ENCODE measurements at places on chromosomes 16 and 17.

DNA sequence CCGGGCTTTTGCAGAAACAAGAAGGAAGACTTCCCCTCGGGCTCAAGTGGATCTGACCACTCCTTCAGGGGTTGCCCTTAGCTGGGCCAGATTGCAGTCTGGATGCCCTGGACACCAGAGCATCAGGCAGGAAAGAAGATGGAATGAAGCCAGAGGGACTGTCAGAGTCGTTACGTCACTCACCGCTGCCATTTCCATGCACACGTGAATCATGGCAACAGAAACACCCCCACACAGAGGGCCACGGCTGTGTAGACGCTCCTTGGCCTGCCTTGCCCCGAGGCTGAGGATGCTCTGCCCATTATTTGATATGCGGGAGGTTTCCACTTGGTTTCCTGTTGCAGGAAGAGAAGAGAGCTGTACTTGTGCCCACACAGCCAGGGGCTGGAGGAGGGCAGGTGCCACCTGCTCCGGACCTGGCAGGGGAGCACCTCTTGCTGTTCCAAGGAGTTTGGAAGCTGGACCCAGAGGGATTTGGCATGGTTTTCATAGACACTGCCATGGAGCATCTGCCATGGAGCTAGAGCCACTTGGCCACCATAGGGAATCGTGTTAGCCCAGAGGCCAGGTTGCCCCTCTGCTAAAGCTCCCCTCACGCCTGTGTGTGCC, 29.4 kb downstream of the RBFOX3 start:
- no peak for DNase-seq

DNA sequence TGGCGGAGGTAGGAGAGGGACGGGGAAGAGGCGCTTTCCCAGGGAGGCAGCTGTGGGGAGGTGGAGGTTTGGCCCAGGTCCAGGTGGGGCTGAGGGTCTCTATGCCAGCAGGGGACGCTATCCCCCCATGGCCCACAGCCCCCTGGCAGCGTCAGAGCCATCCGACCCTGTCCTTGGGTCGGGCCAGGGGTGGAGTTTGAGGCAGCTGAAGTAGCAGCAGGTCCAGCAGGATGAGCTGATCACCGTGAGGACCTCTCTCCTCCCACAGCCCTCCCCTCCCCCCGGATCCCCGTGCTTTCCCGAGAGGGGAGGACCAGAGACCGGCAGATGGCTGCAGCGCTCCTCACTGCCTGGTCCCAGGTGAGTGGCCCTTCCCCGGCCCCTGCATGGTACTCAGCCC, 3.2 kb downstream of the ZNF205 start:
- DNase-seq = no peak

DNA sequence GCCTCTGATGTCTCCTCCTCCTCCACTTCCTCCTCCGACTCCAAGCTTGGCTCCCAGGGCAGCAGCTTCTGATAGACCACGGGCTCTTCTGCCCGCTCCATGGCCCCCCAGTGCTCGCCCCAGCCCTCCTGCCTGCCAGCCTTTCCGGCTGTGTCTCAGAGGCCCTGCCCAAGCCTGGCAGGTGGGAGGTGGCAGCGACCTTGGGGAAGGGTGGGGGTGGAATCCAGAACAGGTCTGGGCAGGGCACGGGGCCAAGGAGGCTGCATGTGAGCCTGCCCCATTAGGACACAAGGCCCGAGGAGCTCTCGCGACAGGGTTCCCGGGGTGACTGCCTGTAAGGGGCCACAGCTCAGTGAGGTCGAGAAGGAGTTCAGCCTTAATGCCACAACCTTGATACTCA, at the start of gene GGT6:
GGT6 (minus strand) TSS at position 157 of the 400 bp plus-strand sequence; CDS start at position 101, 56 bp downstream.
- no peak for DNase-seq

DNA sequence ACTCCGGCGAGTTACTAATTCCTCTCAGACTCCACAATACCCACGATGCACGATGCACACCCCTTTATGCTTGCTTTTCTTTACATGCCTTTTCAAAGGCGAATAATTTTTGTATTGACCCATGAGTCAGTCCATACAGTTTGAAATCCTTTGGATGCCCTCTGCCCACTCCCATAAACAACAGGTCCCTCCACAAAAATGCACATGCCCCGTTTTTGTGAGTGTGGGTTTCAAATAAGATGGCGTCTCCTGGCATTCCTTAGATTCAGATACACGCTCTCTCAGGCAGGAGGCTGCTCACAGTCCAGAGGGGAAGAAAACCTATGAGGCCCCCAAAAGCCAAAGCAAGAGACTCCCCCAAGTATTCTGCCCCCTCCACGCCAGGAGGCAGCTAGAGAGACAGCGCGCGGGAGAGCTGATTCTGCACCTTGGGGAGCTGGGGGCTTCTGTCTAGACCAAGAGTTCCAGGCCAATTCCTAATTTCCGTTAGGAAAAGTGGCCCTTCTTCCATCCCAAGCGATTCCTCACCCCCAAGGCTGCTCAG, 19.6 kb upstream of the HOXB9 start:
- no peak for DNase-seq

DNA sequence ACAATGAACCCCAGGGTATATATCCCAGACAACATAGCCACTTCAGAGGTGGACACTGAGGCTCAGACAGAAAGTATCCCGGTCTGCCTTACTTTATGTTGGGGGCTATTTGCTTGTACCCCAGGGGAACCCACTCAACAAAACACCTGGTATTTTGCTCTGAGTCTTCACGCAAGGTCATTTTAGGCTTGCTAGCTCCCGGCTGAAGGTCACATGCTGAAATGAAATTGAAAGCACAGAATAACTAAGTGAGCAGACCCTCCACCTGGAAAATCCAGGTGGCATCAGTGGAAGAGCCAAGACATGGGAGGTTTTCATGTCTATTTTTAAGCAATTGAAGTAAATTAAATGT, 4.1 kb upstream of the KDM8 start:
- DNase-seq = peak; percentile 24

- DNase-seq = peak; percentile 83
Measured at GRCh38 chr16:1363501-1364041, 11.8 kb downstream of the GNPTG start.

GRCh38 chr16:17964196-17964595, 372.3 kb downstream of the NPIPA8 start:
- DNase-seq = no peak

- no peak for DNase-seq
Measured at GRCh38 chr16:23185656-23186055, 3.1 kb downstream of the SCNN1G start.

DNA sequence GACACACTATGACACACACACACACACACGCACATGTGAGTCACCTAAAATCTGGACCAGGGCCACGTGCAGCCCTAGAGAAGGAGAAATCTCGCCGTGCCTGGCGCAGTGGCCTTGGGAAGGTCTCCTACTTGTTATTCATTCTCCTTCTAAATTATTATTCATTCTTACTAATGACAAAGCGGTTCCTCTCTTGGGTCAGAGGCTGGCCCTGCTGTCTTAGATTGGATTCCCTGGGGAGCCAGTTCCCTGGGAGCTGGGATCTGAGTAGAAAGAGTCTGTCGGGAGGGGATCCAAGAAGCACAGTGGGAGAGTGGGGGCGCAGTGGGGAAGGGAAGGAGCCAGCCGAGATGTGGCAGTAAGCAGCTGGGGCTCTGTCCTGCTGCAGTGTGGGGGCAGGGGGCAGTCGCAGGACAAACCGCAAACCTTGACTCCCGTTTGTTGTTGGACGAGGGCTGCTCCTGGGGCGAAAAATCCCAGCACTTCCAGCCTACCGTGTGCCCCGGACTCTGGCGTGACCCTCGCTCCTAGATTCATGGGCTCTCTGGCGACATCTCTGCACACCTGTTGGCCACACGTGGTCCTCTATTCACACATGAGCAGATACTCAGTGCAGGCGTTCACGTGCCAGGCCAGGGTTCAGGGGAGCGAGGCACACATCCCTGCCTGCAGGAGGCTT, 18.7 kb upstream of the JPH3 start:
- DNase-seq = no peak

DNA sequence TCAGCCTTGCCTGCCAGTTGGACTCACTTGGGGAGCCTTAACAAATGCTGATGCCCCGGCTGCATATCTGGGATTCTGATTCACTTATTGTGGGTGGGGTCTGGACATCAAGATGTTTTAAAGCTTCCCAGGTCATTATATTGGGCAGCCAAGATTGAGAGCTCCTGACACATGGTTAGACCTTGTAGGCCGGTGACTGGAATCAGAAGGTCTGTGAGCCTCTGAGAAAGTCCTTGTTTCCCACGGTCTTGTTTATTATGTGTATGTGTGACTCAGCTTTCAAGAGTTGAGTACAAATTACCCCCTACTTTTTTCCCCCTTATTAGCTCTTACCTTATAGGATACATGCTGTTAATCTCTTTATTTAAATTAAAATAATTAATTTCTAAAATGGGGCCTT, 103.5 kb downstream of the ABCC1 start:
- no peak for DNase-seq

- no peak for DNase-seq
Measured at GRCh38 chr17:43468691-43469139, 15.1 kb upstream of the DHX8 start.

- no peak for DNase-seq
Measured at GRCh38 chr17:64615028-64615677, 47.0 kb downstream of the SMURF2 start.

GRCh38 chr17:77420804-77421629, 280.2 kb downstream of the SEC14L1 start:
- no peak for DNase-seq

DNA sequence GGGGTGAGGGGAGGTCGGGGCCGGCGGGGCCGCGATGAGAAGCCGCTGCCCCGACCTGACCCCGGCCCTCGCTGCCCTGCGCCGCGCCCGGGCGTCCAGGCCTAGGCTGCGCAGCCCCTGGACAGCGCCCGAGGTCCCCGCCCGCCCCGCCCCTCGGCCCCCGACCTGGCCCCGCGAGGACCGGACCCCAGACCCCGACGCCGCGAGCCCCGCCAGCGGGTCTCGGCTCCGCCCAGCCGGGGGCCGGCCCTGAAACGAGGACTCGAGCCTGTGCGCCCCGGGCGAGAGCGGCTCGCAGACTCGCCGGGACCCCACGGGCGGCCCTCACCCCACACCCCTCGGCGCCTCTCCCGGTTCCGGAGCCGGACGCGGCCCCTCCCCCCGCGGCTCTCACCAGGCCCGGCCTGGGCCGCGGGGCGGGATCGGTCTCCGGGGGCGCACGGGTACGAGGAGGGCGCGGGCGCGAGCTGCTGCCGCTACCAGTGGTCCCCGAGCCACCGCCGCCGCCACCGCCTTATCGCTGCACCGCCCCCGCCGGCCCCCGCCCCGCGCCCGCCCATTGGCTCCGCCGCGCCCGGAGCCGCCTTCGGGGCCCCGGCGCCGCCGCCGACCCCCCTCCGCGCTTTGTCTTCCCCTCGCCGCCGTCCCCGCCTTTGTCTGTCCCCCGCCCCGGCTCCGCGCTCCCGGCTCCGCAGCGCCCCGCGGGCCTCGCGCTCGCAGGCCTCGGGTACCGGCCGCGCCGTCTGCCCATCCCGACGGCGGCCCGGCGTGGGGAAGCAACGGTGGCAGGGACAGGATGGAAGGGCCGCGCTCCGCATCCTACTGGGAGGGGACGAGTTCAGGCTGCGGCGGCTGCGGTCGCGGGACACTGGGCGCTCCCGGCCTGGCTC, at the start of gene LIMD2:
LIMD2 (minus strand) TSS at position 488 of the 890 bp plus-strand sequence. CDS start 827 bp downstream, outside the sequence.
- DNase-seq = peak; percentile 89

DNA sequence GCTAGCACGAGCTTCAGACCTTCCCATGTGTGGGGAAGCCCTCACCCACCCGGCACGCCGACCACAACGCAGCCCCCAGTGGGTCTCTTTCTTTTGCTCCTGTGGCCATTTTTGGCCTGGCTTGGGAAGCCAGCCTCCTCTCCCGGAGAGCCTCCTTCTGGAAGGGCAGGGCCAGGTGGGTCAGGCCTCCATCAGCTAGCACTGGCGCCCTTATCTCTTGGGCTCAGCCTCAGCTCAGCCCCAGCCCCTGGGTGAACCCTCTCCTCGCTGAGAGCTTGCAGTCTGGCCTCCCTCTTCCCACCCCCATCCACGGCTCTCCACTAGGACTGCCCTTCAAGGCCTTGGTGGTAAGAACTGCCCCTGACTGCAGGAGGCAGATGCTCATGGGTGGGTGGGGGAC, 14.7 kb upstream of the JPH3 start:
- DNase-seq = no peak

GRCh38 chr17:31588034-31588433, 196.6 kb downstream of the RAB11FIP4 start:
- DNase-seq = no peak

- DNase-seq = no peak
Measured at GRCh38 chr17:63492940-63493339, 16.1 kb downstream of the ACE start.

GRCh38 chr16:22786691-22787090, 27.3 kb upstream of the HS3ST2 start:
- DNase-seq = no peak

- peak; percentile 12 for DNase-seq
Measured at GRCh38 chr16:63361032-63361624, 1324.9 kb upstream of the CDH8 start.

GRCh38 chr17:42017866-42018200, 594 bp upstream of the DNAJC7 start:
- DNase-seq = peak; percentile 40

- DNase-seq = no peak
Measured at GRCh38 chr16:69397821-69398521, 12.2 kb upstream of the TERF2 start.

DNA sequence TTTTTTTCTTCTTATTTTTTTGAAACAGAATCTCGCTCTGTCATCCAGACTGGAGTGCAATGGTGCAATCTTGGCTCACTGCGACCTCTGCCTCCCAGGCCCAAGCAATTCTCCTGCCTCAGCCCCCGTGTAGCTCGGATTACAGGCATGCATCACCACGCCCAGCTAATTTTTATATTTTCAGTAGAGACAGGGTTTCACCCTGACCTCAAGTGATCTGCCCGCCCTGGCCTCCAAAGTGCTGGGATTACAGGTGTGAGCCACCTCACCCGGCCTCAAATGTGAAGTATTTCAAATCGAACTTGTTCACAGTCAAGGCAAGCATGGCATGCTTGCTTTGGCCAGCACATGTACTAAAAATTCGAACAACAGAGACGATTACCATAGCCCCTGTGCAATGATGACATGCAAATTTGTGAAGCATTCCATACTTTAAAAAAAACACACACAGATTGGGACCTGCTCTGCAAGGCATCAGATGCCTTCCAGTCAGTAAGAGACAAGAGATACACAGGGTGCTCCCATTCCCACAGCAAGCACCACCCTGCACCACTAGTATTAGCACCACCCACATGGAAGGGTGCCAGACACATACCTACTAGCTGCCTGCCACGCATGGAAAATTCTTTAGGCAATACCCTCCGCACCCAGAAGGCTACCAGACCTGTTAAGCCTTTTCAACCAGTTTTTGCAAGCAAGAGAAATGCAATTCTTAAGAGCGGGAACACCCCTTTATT, 47.2 kb downstream of the ANKRD11 start:
- DNase-seq = no peak

- DNase-seq = no peak
Measured at GRCh38 chr17:63293323-63294075, 152.6 kb downstream of the CYB561 start.

- DNase-seq = no peak
Measured at GRCh38 chr17:46790216-46790615, 28.3 kb downstream of the WNT3 start.

- DNase-seq = no peak
Measured at GRCh38 chr16:69925311-69925710, 25.8 kb upstream of the CLEC18A start.

GRCh38 chr17:74304184-74304583, 21.8 kb upstream of the KIF19 start:
- DNase-seq = no peak

GRCh38 chr17:77857306-77857555, 101.3 kb upstream of the TNRC6C start:
- no peak for DNase-seq

All from germinal center (tissue), 1 donor.